Stimulated activated CD4-positive, alpha-beta T cell treated with anti-CD3 and anti-CD28 coated beads, Interleukin-4, amount 100 ng/mL, for 48 hours (primary cell): ENCODE measurements at places on chromosomes 1 and 21.

- no peak for DNase-seq
Observed at GRCh38 chr1:85352055-85352454, 75.6 kb upstream of the BCL10 start.

DNA sequence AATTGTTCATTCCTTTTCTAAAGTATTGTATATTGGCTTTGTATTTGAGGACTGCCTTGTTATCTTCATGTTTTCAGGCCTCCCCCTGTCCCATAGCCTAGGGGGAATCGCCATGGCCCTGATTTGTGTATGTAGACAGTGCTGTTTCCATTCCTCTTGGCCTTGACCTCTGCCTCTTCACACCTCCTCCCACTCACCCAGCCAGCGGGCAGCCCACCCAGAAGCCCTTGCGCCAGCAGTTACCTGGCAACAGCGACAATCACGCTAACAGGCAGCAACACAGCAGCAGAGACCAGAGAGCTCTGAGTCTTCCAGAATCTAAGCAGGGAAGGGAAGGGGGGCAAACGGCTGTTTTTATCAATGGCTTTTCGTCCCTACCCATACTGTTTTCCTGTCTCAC is 50.0 kb upstream of the NPL start:
- no peak for DNase-seq

DNA sequence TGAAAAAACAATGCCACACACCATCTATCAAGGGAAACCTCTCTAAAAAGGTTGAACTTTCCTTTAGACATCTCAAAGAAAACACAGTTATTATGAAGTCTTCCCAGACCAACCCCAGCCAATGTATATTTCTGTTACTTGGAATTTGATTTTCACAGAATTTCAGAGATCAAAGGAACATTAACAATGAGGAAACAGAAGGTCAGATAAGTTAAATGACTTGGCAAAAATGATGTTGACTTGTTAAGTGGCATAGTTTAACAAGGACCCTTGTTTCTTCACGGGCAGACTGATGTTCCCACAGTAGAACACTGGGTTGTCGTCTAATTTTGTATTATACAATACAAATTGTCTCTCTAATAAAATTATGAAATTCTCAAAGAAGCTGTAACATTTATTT is 29.0 kb downstream of the NME7 start:
- DNase-seq = no peak

- DNase-seq = no peak
Observed at GRCh38 chr1:52590266-52590665, 11.9 kb upstream of the GPX7 start.

- no peak for DNase-seq
Observed at GRCh38 chr21:44574457-44575306, 1.2 kb downstream of the KRTAP10-4 start.

GRCh38 chr1:181023265-181024057 is 791 bp upstream of the STX6 start:
- no peak for DNase-seq

DNA sequence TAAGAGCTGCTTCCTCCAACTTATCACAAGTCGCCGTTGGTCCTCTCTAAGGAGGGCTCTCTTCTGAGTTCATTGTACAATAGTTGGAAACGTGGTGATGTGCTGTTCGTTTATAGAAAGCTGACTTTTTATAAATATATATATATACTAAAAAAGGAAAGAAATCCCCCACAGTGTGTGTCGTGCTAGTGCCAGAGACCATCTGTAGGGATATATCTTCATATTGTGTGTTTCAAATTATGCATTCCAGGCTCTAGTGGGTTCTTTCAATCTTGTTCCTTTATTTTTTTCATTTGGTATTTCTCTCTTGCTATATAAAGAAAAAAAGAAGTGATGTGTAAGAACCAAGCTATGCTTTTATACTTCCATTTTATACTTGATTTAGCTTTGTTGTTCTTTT is 111.8 kb downstream of the TAS1R2 start:
- no peak for DNase-seq

DNA sequence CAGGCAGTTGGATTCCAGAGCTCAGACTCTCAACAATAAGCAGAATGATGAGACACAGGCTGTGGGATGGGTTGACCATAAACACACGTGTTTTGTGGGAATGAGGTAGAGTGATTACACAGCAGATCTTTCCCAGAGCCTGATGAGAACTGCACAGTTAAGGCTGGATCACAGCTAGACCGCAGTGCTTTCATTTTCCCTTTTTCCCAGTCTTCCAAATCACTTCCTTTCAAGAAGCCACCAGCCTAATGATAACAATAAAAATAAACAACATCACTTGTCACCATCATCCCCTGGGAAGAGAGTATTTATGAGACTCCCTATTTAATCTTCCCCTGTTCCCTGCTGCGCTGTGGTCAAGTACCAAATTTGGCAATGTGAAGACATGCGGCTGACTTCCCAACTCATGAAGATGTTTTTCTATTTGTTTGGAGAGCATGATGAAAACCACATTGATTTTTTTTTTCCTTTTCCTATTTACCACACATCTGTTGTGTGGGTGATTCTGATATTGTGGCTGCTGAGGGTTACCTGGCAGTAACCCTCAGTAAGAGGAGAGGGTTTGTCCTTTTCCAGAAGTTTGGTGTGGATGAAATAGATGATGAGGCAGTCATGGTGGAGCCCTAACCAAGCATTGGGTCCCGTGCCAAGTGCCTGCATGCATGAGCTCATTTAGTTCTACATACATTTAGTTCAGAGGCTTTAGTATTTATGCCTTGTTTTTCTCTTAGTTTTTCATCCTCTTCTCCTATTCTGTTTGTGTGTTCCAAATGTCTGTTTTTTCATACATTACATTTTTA is 248.9 kb upstream of the HOOK1 start:
- no peak for DNase-seq

DNA sequence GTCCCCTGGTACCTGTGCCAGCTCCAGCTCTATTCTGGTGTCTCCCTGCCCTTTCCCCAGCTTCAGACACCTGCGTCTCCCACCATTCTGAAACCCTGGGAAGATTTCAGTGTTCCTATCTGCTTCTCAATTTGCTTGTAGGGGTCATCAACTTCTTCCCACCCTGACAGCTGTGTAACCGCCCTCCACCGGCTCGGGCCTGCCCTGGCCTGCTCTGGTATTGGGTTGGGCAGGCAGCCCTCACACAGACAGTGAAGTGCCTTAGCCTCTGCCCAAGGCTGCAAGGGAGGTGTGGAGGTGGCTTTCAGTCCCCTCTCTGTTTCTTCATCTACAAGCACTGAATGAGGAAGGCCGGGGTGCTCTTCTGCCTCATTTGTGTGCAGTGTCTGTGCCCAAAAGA is 97.2 kb downstream of the LAMC2 start:
- no peak for DNase-seq

GRCh38 chr1:94716965-94717364 is 103.2 kb upstream of the SLC44A3 start:
- no peak for DNase-seq

DNA sequence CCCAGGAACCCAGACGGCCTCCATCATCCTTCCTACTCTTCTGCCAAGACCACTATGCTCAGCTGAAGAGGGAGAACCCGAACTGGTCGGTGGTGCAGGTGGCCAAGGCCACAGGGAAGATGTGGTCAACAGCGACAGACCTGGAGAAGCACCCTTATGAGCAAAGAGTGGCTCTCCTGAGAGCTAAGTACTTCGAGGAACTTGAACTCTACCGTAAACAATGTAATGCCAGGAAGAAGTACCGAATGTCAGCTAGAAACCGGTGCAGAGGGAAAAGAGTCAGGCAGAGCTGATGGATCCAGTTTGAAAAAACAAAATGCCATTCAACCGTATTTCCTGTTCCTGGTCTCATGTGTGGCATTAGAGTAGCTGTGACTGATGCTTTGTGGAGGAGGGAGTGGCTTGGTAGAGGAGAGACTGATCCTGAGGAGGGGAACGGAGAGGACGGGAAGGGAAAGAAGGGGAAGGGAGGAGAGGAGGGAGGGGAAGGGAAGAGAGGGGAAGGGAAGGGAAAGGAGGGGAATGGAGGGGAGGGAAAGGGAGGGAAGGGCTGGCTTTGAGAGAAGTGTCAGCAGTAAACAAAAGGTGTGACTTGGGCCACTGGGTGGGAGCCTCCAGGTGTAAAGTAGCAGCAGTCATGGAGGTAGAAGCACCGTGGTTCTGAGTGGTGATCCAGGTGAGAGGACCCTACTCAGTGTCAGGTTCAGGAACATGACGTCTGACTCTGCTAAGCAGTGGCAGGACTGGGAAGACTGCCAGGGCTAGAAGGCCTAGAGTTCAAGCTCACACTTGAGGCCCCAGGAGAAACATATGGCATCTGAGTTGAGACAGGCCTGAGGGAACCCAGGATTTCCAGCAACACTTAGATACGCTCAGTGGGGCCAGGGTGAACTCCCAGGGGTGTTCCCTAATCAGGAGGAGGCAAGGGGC is 846 bp downstream of the HMGB4 start:
- DNase-seq = no peak

GRCh38 chr21:31686272-31686915 is 26.9 kb downstream of the SOD1 start:
- DNase-seq = no peak

DNA sequence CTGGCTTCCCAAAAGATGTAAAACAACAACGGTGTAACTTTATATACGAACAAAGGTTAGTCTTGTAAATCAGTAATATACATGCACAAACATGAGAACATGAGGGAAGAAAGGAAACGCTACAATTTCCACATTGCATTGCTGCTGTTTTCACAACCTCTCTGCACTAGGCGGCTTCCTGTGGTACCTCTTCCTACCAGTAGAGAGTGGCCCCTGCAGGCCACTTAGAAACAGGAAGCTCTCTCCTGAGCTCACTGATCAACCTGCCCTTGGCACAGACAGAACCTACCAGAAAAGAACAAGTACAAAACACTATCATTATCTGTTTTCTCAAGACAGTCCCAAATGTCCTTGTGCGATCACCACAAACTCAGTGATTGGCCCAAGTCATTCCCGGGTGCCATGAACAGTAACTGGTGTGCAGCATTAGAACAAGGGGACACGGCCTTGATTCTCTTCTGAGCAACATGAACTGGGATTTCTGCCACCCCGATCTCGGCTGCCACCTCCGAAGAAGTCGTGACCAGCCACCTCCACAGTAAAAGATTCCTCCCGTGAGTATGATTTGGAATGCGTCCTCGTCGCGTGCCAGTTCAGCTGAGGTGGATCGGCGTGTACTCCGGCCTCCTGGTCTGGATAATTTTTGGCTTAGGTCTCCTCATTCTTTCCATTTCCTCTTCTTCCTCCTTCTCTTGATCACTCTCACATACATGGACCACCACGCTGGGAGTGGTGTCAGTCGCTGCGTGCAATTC is 5.7 kb upstream of the KCNE1 start:
- DNase-seq = no peak

DNA sequence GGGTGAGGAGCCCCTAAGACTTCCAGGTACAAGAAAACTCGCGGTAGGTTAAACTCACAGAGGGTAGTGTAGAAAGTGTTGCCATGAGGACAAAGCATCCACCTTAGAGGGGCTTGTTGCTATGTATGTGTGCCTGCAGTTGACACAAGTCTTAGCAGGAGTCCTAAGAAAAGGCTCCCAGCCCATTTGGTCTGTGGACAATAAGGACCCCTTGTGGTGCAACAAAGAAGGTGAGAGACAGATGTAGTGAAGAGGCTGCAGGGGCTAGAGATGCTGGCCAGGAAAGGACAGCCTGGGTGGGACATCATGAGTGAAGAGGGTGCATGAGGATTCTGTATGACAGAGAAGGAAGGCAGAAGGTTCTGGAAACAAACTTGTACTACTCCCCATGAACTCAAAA is 36.3 kb upstream of the IL10 start:
- no peak for DNase-seq

DNA sequence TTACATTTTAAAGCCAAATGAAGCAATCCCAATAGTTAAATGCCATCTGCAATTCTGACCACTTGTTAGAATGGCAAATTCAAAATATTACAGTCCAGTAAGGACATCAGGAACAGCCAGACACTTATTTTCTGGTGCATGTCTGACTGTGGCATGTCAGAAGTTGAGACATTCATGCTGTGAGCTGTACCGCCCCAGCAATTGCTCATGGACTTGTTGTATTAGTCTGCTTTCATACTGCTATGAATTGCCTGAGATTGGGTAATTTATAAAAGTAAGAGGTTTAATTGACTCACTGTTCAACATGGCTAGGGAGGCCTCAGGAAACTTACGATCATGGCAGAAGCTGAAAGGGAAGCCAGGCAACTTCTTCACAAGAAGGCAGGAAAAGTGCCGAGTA is 19.1 kb downstream of the DDAH1 start:
- no peak for DNase-seq

DNA sequence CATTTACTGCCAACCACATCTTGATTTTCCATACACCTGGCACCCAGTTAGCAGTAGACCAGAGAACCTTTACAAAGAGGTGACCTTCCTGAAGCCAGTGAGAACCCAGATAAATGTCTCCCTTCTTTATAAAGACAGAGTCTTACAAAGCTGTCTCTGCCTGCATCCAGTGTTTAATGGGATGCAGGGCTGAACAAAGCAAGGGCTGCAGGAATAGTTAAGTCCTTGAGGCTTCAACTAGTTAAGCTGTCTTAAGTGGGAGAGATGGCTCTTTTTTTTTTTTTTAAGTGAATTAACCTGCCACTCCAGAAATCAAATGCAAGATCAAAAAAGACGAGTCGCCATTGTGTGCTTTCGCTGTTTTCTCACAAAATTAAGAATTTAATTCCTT is 1.5 kb downstream of the AHCYL1 start:
- no peak for DNase-seq

GRCh38 chr1:59494145-59494833 is 197.4 kb downstream of the FGGY start:
- DNase-seq = no peak

DNA sequence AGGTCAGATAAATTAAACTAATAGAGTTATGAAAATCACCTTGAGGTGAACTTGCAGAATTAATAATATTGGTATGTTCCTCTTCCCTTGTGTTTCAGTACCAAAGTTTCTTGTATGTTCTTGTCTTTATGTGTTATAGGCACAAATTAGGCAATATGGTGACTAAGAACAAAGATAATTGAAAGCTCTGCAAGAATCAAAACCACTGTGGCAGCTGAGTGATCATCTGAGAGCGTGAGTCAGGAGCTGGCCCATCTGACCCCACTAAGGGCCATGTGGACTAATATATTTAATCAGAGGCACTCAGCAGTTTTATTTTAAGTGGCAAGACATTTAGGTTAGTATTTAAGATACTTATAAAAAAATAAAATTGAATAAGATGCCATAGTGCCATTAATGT is 12.8 kb upstream of the CASQ2 start:
- no peak for DNase-seq

GRCh38 chr1:166302989-166303758 is 136.4 kb upstream of the FAM78B start:
- DNase-seq = no peak

GRCh38 chr21:15445327-15445726 is 284.5 kb upstream of the USP25 start:
- no peak for DNase-seq

DNA sequence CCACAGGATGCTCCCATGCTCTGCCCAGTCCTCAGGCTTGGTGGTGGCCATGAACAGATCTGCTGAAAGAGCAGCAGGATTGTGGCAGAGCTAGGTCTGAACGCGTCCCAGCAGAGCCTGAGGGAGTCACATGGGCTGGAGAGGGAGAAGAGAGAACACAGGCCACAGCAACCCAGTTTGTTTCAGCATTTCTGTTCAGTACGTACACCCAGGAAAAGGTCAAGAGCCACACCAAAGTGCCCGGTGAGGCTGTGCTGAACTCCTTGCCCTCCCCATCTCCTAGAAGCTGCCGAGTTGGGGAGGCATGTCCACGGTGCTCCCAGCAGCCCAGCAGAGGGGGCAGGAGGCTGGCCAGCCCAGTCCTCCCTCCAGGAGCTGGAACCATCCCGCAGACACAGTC is 5.5 kb downstream of the PKP1 start:
- DNase-seq = no peak

GRCh38 chr21:44390886-44391285 is 37.5 kb downstream of the TRPM2 start:
- DNase-seq = no peak
